ENCODE measurements at places on chromosomes 1 and 21.
A peak's percentile ranks its signal among the peaks of the same experiment; 100 is the strongest.

GRCh38 chr1:51750218-51750617 lies 128.3 kb downstream of the NRDC start:
- no peak for DNase-seq

GRCh38 chr1:29688471-29689365 lies 452.4 kb downstream of the PTPRU start:
- DNase-seq, result peak; percentile 68

DNA sequence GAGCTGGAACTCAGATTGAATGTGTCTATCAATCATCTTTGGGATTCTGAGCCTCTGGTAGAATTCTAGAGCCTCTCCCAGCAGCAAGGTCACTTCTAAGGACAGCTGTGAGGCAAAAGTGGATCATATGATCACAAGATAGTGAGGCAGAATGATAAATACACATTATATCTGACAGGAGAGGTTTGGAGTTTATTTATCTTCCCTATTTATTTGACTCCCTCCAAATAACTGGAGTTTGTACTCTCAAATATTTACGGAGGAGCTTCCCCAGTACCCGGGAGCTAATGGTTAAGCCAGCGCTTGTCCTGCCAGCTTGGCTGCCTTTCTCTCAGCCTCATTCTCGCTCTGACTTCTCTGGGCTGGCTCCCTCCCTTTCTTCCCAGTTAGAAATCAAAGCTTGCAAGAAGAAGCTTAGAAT lies 2.3 kb downstream of the HMGCS2 start:
- no peak for DNase-seq

DNA sequence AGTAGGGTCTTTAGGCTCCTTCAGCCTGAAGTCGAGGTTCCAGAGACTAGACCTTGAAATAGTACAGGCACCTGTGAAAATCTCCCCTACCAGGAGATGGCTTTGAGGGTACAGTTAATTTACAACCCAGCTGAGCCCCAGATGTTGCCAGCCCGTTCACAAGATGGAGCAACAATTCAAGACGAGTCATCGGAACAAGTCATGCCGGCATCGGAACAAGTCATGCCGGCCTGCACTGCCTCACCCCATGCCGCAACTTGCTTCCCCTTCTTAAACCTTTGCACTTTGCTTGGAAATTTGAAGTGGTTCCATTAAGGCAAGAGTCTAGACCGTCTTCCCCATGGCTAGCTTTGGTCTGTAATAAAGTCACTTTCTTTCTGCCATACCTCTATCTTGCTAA lies 16.0 kb downstream of the HHAT start:
- no peak for DNase-seq

GRCh38 chr1:167797015-167797414 lies 75.2 kb downstream of the MPZL1 start:
- DNase-seq, result peak; percentile 99

DNA sequence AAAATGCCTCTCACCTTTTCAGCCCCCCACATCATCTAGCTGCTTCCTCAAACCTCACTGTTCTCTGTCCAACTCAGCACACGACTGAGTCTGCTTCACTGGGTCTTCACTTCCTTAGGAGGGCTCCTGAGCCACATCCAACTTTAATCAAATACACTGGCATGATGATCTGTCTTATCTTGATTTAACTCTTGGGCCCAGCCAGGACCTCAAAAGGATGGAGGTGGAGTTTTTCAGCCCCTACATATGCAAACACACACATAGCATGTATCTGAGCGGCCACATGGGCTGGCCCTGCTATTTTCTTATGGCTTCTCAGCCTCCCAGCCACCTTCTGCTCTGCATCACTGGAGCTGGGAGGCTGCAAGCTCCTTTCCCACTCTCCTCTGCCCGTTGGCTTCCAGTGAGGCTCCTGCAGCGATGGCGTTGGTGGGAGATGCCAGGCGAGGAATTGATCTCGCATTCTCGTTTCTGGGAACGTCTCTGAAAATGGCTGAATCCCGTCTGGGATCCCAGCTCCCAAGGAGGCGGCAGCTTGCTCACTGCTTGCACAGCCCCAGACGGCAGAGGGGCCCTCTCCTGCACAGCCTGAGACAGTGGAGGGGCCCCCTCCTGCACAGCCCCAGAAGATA lies 1.8 kb upstream of the PRXL2B start:
- DNase-seq, result no peak

GRCh38 chr1:165857046-165857801 lies 29.8 kb downstream of the UCK2 start:
- peak; percentile 89 for DNase-seq

DNA sequence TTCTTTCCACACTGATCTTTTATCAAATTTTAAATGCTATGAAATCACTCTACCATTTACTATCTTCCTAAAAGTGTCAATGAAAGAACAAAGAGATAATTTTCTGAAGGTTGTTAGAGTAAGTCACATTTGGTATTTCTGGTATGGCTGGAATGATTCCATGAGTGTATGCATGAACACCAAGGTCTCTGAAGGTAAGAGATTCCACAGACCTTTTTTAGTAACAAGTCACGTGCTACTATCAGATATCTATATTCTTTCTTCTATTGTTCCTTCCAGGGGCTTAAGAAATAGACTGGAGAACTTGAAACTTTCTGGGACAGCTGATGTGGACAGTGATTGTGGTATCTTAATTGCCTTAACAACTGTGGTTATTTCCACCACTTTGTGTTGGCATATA lies 265.0 kb downstream of the SDCCAG8 start:
- peak; percentile 11 for DNase-seq

DNA sequence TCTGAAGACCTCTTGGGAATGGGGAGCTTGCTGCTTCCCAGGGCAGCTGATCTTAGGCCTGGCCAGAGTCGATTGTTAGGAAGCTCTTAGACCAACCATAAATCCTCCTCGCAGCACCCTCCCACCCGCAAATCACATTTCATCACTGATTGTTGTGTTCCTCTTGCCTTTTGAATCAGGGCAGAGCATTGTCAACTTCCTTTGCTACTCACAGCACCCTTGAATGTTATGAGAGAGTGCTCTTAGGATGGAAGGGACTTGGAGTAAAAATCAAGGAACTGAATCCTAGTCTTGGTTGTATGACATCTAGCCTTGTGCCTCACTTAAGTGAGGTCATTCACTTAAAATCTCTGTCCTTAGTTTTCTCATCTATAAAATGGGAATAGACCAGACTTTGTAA lies 3.0 kb downstream of the VASH2 start:
- no peak for DNase-seq

GRCh38 chr1:77438236-77438913 lies 156.6 kb downstream of the AK5 start:
- no peak for DNase-seq

DNA sequence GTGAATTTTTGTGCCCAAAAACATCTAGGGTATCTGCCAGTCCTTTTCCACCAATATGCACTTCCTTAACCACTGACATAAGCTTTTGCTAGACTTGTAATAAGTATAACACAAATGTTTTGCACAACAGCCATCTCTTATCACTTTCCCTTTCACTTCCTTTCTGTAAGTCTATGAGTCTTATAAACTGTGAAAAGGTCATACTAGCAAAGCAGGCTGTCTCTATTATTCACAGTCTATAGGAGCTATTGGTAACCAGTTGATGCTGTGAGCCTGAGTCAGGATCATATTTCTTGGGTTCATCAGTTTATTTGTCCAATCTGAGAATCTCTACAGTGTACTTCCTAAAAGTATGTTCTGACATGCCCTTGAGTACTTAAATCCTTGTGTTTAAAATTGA lies 172.6 kb downstream of the CHRM3 start:
- no peak for DNase-seq

Measured in kidney tubule cell (primary cell).